ENCODE measurements at places on chromosomes 3 and 15. TPM values are rescaled to one million over a fixed set of nuclear protein-coding genes. Genes with fewer than 3 reads are reported as not detected.

PLA2G4D gene
- not detected for total RNA-seq

ZNF774 gene
- 1.00 TPM for total RNA-seq

EBLN2 gene
- 8.7 TPM for total RNA-seq

ZNF385D gene
- total RNA-seq, result not detected

AP3B2 gene
- total RNA-seq, result 2.0 TPM

FAM3D gene
- total RNA-seq, result not detected

ARL14 gene
- not detected for total RNA-seq

CPLX3 gene
- total RNA-seq, result 0.15 TPM

CYB561D2 gene
- 30.4 TPM for total RNA-seq

ST3GAL6 gene
- 127 TPM for total RNA-seq

KPNA1 gene
- 45.2 TPM for total RNA-seq

CLRN1 gene
- not detected for total RNA-seq

TBC1D2B gene
- total RNA-seq, result 34.1 TPM

CLEC3B gene
- not detected for total RNA-seq

IL5RA gene
- total RNA-seq, result under 0.01 TPM

NTRK3 gene
- not detected for total RNA-seq

CLDN16 gene
- total RNA-seq, result under 0.01 TPM

PLSCR5 gene
- total RNA-seq, result not detected

RBP2 gene
- not detected for total RNA-seq

AMT gene
- total RNA-seq, result 1.4 TPM

ARPP21 gene
- not detected for total RNA-seq

HACD2 gene
- total RNA-seq, result 48.7 TPM

COLQ gene
- 1.8 TPM for total RNA-seq

UCN2 gene
- 22.5 TPM for total RNA-seq

MEX3B gene
- 4.0 TPM for total RNA-seq

SLC2A2 gene
- total RNA-seq, result not detected

ADAMTSL3 gene
- under 0.01 TPM for total RNA-seq

SHF gene
- 3.2 TPM for total RNA-seq

NBEAL2 gene
- total RNA-seq, result 6.3 TPM
